Glutamatergic neuron (in vitro differentiated cells): ENCODE measurements at places on chromosomes 3 and 15.

DNA sequence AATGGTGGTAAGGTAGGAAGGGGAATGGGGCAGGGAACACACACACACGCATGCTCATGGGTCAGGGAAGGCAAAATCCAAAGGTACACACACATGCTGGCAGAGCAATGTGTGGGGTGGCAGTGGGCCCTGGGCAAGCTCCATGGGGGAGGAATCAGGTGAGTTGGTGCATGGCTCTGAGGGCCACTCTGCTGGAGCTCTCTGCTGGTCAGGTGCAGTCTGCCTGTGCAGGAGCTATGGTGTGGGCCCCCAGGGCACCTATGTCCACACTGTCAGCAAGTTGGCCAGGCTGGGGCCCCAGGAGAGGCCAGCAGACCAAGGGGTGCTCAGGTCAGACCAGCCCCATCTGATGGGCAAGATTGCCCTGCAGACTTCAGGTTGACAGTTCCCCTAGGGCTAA is 90.1 kb upstream of the GAP43 start:
- H3K4me1 ChIP-seq: no peaks in the 10 kb centered on the region
- H3K27me3 ChIP-seq: no peaks in the 10 kb centered on the region
- no peak for DNase-seq
- H3K36me3 ChIP-seq: peaks cover 4% of the 10 kb centered on the region
- H3K27ac ChIP-seq: no peak overlapping the region
- no peak overlapping the region for H3K4me3 ChIP-seq

DNA sequence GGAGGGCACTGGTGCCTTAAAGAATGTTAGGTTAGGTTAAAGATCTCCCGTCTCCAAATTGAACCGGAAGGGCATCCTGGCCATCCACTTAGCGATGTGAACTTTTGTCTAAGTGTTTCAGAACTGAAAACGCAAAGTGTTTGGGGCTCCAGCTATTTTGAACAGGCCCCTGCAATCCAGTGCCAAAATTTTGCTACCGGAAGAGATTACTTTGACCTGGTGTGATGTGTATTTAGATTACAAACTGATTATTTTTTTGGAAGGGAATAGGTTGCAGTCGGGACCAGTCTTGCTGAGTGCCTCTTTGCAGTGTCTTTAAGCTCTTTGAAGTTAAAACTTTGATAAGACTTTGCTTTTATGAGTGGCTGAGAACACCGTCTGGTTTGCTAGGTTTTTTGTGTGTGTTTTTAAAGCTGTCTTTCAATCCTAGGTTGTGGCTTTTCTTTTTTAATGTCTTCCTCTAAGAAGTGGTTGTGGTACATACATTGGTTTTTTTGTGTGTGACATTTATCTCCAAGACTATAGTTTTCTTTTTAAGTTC is 179.6 kb downstream of the OR4M2 start:
- no peaks in the 10 kb centered on the region for H3K4me1 ChIP-seq
- H3K27me3 ChIP-seq: peaks cover 23% of the 10 kb centered on the region
- H3K4me3 ChIP-seq: no peak overlapping the region
- no peak for DNase-seq
- peaks cover 15% of the 10 kb centered on the region for H3K36me3 ChIP-seq
- no peak overlapping the region for H3K27ac ChIP-seq

- no peak for DNase-seq
- H3K36me3 ChIP-seq: no peaks in the 10 kb centered on the region
- peaks cover 2% of the 10 kb centered on the region for H3K27me3 ChIP-seq
Observed at GRCh38 chr15:72013703-72014102, 104.2 kb downstream of the MYO9A start.

DNA sequence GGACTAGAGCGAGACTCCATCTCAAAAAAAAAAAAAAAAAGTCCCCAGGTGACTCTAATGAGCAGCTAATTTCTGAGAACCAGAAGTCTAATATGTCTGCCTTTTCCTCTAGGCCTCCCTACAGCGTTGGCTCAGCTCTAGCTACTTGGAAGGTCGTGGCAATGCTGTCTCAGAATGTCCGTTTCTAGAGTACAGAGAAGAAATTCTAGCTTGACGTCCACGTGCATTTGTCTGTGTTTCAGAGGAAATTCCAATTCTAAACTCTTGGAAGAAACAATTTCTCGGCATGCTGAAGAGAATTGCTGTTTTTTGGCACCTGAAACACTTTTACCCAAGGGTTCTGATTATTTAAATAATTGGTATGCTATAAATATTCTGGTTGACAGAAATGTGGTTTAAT is 78.8 kb downstream of the SOX2 start:
- no peak overlapping the region for H3K27ac ChIP-seq
- H3K4me1 ChIP-seq: no peaks in the 10 kb centered on the region
- H3K4me3 ChIP-seq: no peak overlapping the region

DNA sequence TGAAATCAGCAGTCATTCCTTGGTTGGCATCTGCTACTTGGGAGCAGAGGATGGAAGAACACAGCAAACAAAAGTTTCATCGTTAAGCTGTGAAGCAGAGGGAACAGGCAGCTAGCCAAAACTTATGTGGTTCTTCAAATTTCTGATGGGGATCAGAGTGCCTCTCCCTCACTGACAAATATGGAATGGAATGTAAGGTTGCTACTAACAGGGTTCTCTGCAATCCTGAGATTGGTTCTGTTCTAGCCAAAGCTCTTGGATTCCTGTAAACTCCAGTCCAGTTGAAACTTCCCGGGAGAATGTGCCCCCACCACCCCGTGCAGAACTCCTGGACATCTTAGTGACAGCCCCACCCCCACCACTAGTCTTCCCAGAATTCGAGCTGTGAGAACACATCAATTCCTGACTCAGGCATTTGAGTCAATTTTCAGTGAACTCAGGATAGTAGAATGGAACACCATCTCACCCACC is 55.9 kb upstream of the PHLDB2 start:
- no peaks in the 10 kb centered on the region for H3K36me3 ChIP-seq
- H3K27me3 ChIP-seq: no peaks in the 10 kb centered on the region
- DNase-seq: no peak
- H3K27ac ChIP-seq: no peak overlapping the region
- H3K4me1 ChIP-seq: no peaks in the 10 kb centered on the region
